ENCODE measurements at places on chromosomes 11 and 22. TPM values are rescaled to one million over a fixed set of nuclear protein-coding genes. Genes with fewer than 3 reads are reported as not detected.

Gene KCNQ1
- polyA plus RNA-seq = 2.7 TPM

Gene RNF215
- polyA plus RNA-seq = 14.6 TPM

Gene CNIH2
- 3.7 TPM for polyA plus RNA-seq

Gene WNT7B
- not detected for polyA plus RNA-seq

Gene OR52I1
- polyA plus RNA-seq = not detected

Gene MS4A3
- polyA plus RNA-seq = 0.90 TPM

Gene IL18
- 0.41 TPM for polyA plus RNA-seq

Gene KCNQ1OT1
- polyA plus RNA-seq = 1.0 TPM

Gene CRYAB
- polyA plus RNA-seq = 692 TPM

Gene C11orf87
- 0.43 TPM for polyA plus RNA-seq

Gene KRTAP5-8
- not detected for polyA plus RNA-seq

Gene HSPA8
- 1,667 TPM for polyA plus RNA-seq

Gene CBX7
- polyA plus RNA-seq = 5.1 TPM

Gene KCNJ1
- polyA plus RNA-seq = 0.08 TPM

Gene DERL3
- polyA plus RNA-seq = 1.8 TPM

GRCh38 chr11:1307998-1308742 is 1.3 kb downstream of the TOLLIP start:
- no peak for DNase-seq

- no peak for DNase-seq
Observed at GRCh38 chr11:43467958-43468357, 109.2 kb downstream of the TTC17 start.

- DNase-seq = no peak
Observed at GRCh38 chr11:8323161-8323935, 59.7 kb upstream of the LMO1 start.

- DNase-seq = peak; percentile 69
Observed at GRCh38 chr22:18091916-18092526, 14.2 kb downstream of the PEX26 start.

GRCh38 chr22:33652615-33653014 is 267.7 kb downstream of the LARGE1 start:
- DNase-seq = no peak

- DNase-seq = no peak
Observed at GRCh38 chr11:129307162-129307561, 68.5 kb upstream of the BARX2 start.

GRCh38 chr11:1669546-1670218 is 27.3 kb upstream of the KRTAP5-6 start:
- DNase-seq = peak; percentile 98

- no peak for DNase-seq
Observed at GRCh38 chr11:4039011-4039410, 55.6 kb upstream of the RRM1 start.

DNA sequence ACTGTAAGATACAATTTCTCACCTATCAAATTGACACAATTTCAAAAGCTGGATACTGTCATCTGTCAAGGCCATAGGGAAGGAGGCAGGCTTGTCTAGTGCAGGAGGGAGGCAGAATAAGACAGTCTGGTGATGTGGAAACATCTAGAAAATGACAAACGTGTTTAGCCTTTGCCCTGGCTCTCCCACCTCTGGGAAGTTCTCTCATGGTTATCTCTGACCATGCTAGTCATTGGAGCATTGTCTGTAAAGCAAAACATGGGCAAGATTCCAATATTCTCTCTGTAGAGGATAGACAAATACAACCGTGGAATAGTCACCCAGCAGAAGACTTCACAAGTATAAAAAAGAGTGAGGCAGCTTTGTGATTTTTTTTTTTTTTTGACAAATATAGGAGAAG is 9.1 kb upstream of the SERHL2 start:
- no peak for DNase-seq

DNA sequence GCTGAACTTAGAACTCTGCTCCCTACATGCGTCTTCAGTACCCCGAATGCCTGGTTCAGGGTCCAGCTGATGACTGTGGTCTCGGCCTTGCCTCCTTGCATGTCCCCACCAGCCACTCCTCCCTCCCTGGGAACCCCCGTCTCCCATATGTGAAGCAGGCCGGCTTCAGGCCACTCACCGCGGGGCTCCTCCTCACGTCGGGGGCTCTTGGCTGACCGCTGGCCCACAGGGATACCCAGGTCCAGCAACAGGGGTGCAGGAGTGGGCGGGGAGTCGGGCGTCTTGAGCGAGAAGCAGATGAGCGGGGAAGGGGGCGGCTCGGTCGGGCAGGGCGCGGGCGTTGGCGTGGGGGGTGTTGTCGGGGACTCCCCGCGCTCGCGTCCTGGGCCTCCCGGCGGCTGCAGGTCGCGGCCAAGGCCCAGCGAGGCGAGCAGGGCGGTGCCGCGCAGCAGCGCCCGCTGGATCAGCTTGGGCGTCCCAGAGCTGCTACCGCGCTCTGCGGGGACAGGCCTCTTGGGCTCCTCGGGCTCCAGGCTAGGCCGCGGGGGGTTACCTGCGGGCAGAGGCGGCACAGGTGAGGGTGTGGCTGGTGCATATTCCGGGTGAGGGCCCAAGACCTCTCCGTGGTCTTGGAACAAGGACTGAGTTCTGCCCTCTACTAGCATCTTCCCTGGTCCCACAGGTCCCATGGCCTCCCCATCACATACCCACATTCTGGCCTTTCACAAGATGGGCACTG is 3.8 kb upstream of the KCNK7 start:
- no peak for DNase-seq

- DNase-seq = no peak
Observed at GRCh38 chr11:84019571-84020194, 733.5 kb upstream of the CCDC90B start.

GRCh38 chr22:22576244-22576988 is 17.4 kb upstream of the PRAME start:
- peak; percentile 27 for DNase-seq

- DNase-seq = no peak
Observed at GRCh38 chr11:66473608-66474515, 6.4 kb upstream of the DPP3 start.

DNA sequence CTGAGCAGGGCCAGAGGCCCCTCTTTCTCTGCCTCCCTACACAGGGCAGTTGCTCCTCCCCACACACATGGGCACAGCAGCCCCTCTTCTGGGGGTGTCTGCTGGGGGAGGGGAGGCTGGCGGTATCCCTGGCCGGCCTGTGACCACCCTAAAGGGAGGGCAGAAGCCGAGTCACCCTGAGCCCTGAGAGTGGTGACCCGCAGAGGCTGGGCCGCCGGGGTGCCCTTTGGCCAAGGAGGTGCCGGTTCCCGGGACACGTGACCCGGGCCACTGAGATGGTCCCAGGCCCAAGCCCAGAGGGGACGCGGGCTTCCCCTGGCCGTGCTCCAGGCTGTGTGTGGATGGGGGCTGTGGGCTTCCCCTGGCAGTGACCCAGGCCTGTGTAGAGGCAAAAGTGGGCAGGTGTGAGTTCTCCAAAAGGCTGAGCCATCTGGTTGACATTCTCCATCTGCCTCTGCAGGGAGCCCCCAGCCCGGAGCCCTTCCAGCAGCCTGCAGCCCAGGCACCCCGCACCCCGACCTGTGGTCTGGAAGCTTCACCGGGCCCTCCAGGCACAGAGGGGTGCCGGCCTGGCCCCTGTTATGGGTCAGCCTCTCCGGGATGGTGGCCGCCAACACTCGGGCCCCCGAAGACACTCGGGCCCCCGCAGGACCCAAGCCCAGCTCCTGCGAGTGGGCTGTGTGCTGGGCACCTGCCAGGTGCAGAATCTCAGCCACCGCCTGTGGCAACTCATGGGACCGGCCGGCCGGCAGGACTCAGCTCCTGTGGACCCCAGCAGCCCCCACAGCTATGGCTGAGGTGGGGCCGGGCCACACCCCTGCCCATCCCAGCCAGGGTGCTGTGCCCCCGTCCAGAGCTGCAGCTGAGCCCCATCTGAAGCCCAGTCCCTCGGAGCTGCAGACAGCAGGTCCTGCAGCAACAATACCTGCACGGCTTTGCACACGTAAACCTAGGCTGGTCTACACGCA is 1.0 kb downstream of the ADM2 start:
- no peak for DNase-seq

GRCh38 chr11:127340438-127340837 is 339.9 kb upstream of the KIRREL3 start:
- DNase-seq = no peak

DNA sequence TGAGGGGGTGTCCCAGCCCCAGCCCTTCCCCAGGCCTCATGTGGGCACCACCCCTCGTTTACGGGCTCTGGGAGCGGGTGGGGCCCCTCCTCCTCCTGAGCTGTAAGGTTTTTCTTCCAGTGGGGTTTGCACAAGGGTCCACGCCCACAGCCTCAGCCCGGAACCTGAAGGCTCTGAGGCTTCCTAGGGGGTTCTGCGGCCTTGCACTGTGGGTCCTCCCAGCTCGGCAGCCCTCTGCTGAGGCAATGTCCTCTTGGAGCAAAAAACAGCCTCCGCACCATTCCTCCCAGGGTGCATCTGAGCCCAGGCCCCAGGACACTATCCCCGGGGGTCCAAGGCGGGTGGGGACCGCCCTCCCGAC is 14.1 kb downstream of the H19 start:
- no peak for DNase-seq

GRCh38 chr11:35064114-35064800 is 74.7 kb upstream of the CD44 start:
- peak; percentile 55 for DNase-seq

DNA sequence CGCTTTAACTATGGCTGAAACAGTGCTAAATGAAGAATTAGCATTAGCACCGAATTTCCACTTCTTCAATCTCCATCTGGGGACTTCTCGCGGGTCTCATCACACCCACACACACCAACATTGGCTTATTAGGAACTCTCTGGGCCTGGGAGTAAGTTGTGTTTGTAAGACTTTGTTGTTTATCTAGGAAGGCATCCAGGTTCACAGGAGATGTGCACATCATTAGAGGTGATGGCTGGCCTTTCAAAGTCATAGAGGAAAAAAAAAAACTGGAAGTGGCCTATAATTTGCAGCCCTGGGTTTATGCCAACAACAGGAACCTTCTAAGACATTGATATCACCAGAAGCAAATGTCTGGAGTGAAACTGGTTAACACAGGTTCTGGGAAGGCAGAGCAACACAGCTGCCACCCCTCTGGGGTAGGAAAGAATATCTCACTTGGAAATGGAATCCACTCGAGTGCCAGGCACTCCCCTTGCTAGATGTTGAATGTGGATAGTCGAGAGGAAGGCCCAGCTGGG is 84.5 kb downstream of the TRAF6 start:
- peak; percentile 50 for DNase-seq

- DNase-seq = peak; percentile 66
Observed at GRCh38 chr11:17277024-17277584, 565 bp downstream of the NUCB2 start.

DNA sequence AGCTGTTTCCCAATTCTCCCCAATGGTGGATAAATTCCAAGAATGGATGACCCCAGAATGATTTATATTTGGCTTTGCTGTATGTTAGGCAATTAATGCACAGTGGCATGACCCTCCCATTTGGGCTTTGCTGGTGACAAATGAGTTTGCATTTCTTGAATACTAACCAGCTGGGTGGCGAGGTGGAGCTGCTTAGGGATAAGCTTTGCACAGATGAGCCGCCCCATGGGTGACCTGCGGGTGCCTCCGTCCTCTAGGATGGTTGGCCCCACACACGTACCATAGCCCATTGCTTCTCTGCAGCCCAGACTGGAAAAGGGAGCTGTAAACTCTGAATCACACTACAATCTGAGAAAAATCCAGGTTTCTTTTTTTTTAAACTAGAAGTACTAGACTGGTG is 94.6 kb downstream of the NTM start:
- no peak for DNase-seq

DNA sequence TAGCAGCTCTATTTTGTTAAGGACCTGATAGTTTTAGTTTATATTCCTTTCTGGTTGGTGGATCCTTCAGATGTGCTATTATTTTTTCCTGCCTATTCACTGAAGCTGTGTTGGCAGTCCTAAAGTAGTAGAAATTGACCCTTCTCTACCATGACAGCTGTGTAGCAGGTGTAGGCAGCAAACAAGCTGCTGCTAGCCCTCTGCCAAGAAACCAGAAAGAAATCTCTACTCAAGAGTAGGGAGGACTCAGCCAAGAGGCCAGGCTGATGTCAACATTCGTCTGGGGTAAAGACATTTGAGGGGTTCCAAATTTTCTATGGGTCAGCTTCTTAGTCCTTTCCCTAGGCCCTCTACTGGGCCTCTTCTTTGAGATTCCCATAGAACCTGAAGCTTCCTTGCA is 51.2 kb downstream of the CSTF3 start:
- peak; percentile 84 for DNase-seq

- peak; percentile 94 for DNase-seq
Observed at GRCh38 chr11:2314525-2315394, 12.9 kb downstream of the TSPAN32 start.

GRCh38 chr22:39185601-39186012 is 33.1 kb upstream of the CBX7 start:
- DNase-seq = peak; percentile 90

DNA sequence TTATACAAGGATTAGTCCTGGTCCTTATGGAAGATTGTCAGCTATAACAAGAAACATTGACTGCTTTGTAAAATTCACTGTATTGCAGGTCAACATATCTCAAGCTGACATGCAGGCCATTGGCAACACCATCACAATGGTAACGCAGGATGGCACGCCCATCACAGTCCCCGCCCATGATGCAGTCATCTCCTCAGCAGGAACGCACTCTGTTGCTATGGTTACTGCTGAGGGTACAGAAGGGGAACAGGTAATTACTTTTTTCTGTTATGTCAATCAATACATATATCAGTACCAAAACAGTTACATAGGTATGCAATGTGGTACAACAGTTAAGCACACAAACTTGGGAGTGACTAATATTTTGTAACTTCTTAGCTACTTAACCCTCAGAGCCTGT is 55.3 kb downstream of the ZNF143 start:
- DNase-seq = no peak

DNA sequence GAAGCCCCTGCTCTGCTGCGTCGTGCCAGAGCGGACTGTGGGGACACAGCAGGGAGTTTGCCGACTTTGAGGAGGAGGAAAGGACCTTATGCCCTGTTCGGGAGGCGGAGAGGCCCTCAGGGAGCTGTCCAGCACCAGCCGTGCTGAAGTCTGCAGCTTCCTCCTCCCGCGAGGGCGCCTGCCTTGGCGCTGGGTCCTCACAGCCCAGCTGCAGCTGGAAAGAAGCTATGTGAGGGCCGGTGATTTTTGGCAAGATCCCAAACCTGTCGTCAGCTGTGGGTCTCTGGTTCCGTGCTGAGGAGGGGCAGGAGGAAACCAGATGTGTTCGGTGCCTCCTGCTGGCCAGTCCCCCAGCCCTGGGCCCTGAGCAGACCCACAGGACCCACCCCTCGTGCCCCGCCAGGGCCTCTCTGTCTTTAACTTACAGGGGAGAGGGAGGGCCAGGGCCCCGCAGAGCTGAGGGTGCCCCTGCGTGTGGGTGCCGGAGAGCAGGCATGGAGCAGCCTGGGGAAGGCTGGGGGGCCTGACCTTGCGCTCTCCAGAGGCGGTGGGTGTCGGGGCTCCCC is 12.0 kb downstream of the BRSK2 start:
- DNase-seq = peak; percentile 83

- no peak for DNase-seq
Observed at GRCh38 chr22:36256478-36256877, 3.5 kb downstream of the APOL1 start.

Measured in muscle of leg (tissue), 16 donors.